ENCODE measurements at places on chromosomes 5 and 9. TPM values are rescaled to one million over a fixed set of nuclear protein-coding genes. Genes with fewer than 3 reads are reported as not detected.

DNA sequence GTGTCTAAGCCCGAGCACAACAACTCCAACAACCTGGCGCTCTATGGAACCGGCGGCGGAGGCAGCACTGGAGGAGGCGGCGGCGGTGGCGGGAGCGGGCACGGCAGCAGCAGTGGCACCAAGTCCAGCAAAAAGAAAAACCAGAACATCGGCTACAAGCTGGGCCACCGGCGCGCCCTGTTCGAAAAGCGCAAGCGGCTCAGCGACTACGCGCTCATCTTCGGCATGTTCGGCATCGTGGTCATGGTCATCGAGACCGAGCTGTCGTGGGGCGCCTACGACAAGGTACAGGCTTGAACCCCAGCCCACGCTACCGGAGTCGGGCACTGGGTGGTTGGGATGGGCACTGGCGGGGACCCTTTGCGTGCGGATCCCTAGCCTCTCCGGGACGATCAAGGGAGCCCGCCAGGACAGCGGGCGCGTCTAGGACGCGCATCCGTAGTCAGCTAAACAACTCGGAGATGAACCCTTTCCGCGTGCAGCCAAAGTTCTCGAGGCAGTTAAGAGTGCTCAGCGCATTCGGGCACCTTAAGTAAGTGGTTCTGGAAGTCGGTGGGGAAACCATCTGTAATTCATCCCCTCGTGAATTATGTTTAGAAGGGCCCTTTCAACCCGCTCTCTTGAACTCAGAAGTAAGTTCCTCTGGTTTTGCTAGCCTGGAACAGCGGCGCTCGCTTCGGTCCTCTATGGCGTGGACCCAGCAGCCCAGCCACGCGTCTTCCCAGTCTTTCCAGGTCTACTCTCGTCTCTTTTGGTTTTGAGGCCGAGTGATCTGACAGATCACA is 1.3 kb downstream of the KCNN2 start:
- peak; percentile 74 for DNase-seq

DNA sequence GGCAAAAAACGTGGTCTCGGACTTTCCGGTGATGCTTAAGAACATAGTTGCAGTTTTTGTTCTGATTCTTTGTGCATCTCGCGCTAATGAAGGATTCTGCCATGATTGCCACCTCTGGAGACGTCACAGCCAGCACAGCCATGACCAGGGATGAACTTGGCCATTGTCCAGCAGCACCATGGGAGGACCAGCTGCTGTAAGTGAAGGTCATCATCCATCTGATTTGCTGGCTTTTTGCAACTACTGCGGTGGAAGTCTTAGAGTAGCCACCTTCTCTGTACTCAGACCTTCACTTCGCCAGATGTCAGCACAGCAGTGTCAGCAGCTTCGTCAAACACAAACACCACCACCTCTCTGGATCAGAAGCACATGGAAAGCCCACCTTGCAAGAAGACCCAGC is 45.7 kb downstream of the NSUN2 start:
- DNase-seq: no peak

DNA sequence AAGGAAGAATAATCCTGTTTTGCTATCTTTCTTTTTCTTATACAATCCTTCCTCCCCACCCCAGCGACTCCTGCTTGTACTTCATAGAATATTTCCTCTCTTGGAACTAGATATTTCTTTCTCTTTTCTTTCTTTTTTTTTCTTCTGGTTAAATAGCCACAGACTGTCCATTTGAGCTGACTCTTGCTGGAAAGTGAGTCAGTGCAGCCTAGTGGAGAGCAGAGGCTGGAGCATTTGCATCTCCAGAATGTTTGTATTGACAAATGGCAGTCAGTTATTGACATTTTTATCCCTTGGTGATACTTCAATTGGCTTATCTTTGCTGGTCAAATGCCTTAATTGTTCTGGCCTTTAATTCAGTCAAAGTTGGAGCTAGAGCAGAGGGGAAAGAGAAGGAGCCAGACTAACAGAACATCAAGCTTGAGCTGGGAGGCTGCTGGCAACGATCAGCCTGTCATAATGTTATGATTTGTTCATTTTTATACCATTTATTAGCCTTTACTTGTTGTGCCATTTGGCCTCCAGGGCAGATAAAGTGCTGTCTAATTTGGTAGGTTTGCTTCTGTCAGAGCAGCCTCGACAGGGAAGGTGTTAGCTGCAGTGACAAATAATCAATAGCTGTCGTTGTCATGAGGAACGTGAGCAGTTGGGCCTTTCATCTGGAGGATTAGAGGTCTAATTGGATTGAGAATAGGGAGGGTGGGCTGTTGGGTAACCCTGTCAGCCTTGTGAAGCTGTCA is 69.0 kb downstream of the INVS start:
- DNase-seq: no peak

PDLIM4 gene
- polyA plus RNA-seq: 13.1 TPM

DNA sequence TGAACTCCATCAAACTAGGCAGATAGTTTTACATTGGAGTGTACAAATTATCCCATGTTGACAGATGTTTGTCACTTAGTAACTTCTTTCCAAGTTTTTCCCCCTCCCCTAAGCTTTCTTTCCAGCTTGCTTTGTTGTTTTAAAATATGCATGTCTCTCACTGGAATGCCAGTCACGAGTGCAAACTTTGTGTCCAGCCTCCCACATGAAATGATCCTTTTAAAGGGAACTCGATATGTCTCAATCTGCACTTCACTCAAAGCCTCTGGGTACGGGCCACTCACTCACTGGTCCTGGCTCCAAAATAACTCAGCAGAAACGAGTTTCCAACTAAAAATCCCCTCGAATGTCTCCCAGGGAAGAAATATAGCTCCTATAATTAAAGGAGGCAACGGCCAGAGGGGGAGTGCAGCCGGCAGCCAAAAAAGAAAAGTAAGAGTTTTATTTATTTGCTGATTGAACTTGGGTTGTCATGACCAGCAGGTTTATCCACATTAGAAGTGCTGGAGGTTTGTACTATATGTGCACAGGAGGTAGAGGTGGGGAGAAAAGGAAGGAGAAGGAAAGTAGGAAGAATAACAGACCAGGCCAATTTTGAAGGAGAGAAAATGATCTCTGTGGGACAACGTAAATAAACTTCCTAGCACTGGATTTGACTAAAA is 17.5 kb downstream of the NR2F1 start:
- DNase-seq: no peak

TRIM7 gene
- 0.43 TPM for polyA plus RNA-seq

DNA sequence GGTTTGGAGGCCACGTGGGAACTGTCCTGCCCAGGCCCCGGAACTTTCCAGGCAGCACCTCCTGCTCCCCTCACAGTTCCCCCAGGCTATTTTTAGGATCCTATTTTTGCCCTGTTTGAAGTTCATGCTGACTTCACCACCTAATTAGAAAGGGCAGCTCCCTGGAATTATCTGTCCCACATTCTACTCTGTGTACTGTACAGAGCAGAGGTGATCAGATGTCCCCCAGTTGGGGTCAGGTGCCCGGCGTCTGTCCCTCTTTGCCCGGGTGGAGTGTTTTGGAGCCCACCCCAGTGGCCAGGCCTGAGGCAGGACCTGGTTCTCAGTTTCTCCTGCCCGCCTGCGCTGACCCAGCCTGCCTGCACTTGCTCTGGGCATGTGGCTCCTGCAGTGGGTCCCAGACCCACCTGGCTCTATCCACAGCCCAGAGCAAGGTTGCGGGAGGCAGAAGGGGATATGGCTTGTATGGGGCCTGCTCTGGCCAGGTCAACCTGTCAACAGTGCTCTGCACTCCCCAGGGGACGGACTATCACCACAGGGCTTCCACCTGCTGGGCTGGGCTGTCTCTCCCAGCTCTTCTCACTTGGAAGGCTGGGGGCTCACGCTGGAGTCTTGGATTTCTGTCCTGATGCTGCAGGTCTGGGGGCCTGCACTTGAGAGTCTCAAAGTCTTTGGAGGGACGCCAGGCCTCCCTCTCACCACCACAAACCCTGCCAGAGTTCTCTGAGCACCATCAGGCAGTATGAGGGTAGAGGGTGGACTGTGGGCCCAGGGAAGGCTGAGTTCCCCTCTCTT is 268.3 kb downstream of the GADD45G start:
- DNase-seq: peak; percentile 22

DNA sequence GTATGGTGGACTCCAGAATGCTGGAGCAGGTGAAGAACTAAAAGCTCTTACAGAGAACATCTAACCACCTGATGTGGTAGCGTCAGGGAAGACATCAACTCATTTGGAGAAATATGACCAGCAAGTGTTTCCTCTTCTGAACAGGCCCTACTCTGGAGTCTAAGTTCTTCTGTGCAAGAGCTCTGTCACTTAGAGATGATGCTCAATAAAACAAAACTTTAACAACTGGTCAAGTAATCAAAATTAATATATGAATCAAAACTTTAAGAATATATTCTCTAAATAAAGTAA is 85.8 kb downstream of the CYFIP2 start:
- no peak for DNase-seq

DNA sequence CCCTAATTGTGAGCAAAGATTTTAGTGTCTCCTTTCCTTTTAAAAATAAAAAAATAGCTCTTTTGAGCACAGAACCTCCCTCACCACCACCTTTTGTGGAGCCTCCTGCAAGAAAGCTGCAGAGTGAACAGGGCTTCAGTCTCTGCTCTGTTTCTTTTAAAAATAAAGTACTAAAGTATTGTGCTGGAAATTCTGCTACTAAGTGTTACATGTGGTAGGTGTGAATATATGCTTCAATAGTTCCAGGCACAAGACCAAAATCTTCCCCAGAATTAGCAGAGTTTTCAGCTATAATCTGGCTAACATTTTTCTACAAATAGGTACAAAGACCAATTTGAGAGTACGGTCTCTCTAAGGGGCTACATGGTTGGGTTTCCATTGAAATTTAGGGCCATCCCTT is 40.3 kb upstream of the NFIB start:
- no peak for DNase-seq

Data from left lung (tissue), 14 donors.